ENCODE measurements at places on chromosomes 12 and 14. TPM values are rescaled to one million over a fixed set of nuclear protein-coding genes. Genes with fewer than 3 reads are reported as not detected.

The SRRM4 gene
- not detected for total RNA-seq

The AQP5 gene
- 1.3 TPM for total RNA-seq

The TTC6 gene
- total RNA-seq, result 1.2 TPM

The PARP11 gene
- 1.8 TPM for total RNA-seq
